ENCODE measurements at places on chromosomes 5 and 9. TPM values are rescaled to one million over a fixed set of nuclear protein-coding genes. Genes with fewer than 3 reads are reported as not detected.
A peak's percentile ranks its signal among the peaks of the same experiment; 100 is the strongest.

- DNase-seq, result no peak
- H3K27me3 ChIP-seq, result no peaks in the 10 kb centered on the region
- H3K4me1 ChIP-seq, result no peaks in the 10 kb centered on the region
Measured at GRCh38 chr9:8880060-8880459, 1080.5 kb upstream of the DMAC1 start.

GRCh38 chr9:137240318-137240840 lies 708 bp upstream of the TUBB4B start:
- H3K27me3 ChIP-seq, result no peaks in the 10 kb centered on the region
- peak overlapping the region; percentile 68 for H3K4me3 ChIP-seq
- H3K36me3 ChIP-seq, result peaks cover 5% of the 10 kb centered on the region
- DNase-seq, result no peak
- peaks cover 22% of the 10 kb centered on the region for H3K4me1 ChIP-seq
- peak overlapping the region; percentile 92 for H3K27ac ChIP-seq

Gene OCLN
- total RNA-seq, result 0.48 TPM

DNA sequence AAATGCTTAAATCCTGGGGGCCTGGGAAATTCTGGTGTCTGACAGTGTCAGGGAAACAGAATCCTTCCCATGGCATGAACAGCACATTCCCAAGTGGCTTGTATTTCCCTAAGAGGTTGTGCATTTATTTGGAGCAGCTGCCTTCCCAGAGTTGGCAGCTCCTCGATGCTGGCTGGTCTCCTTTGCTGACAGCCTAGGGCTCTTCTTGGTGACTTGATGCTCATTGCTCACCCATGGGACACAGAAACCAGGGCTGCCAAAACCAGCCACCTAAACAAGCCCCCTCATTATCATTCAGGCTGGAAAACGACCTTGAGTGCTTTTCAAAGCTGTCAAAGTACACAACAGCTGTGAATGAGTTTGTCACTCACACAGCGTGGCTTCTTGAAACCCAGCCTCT lies 24.2 kb downstream of the ENHO start:
- no peaks in the 10 kb centered on the region for H3K4me1 ChIP-seq
- no peaks in the 10 kb centered on the region for H3K36me3 ChIP-seq

Gene ALDH1A1
- total RNA-seq, result not detected

DNA sequence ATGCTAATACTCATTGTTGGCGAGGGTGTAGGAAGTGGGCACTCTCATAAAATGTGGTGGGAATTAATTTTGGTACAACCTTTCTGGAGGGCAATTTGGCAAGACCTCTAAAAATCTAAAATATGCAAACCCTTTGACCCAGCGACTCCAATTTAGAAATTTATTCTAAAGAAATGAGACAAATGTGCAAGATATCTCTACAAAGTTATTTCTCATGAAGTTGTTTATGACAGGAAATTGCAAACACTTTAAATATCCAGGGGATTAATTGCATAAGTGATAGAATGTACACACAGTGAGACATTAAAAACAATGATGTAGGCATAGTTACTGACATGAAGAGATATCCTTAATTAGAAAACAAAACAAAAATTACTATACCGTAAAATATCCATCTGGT lies 246.3 kb upstream of the MAP3K1 start:
- no peak overlapping the region for H3K4me3 ChIP-seq
- H3K27ac ChIP-seq, result no peak overlapping the region
- no peaks in the 10 kb centered on the region for H3K36me3 ChIP-seq
- H3K27me3 ChIP-seq, result peaks cover 4% of the 10 kb centered on the region
- no peak for DNase-seq
- H3K4me1 ChIP-seq, result no peaks in the 10 kb centered on the region

GRCh38 chr9:78288214-78288892 lies 8.6 kb upstream of the PSAT1 start:
- no peak overlapping the region for H3K27ac ChIP-seq
- no peak for DNase-seq
- H3K4me3 ChIP-seq, result no peak overlapping the region
- no peaks in the 10 kb centered on the region for H3K36me3 ChIP-seq
- peaks cover 3% of the 10 kb centered on the region for H3K4me1 ChIP-seq

- no peak for DNase-seq
- H3K36me3 ChIP-seq, result no peaks in the 10 kb centered on the region
Measured at GRCh38 chr9:97563458-97564135, 62.1 kb downstream of the TMOD1 start.

Gene TNFAIP8
- 131 TPM for total RNA-seq

- no peak for DNase-seq
- no peaks in the 10 kb centered on the region for H3K36me3 ChIP-seq
- no peak overlapping the region for H3K27ac ChIP-seq
Measured at GRCh38 chr5:66875315-66875714, 279.1 kb downstream of the MAST4 start.

DNA sequence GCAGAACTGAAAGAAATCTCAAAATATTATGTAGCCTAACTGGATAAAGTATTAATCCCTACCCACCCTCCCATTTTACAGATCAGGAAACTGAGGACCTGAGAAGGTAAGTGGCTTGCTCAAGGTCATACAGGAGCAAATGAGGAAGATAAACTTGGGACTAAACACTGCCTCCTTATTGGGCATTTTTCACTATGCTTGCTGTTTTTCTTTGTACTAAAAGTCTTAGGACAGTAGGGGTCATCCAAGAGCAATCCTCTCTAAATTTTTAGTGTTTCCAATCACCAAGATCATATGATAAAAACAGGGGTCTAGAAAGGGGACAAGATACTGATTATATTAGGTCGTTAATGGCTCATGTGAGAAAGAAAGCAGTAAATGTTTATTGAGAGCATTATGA lies 80.8 kb downstream of the RORB start:
- H3K4me1 ChIP-seq, result no peaks in the 10 kb centered on the region
- H3K36me3 ChIP-seq, result no peaks in the 10 kb centered on the region
- H3K27ac ChIP-seq, result no peak overlapping the region

GRCh38 chr9:132943651-132944293 lies 644 bp downstream of the TSC1 start:
- no peaks in the 10 kb centered on the region for H3K27me3 ChIP-seq
- no peaks in the 10 kb centered on the region for H3K36me3 ChIP-seq
- peaks cover 20% of the 10 kb centered on the region for H3K4me1 ChIP-seq
- DNase-seq, result no peak
- H3K4me3 ChIP-seq, result peak overlapping the region; percentile 91

DNA sequence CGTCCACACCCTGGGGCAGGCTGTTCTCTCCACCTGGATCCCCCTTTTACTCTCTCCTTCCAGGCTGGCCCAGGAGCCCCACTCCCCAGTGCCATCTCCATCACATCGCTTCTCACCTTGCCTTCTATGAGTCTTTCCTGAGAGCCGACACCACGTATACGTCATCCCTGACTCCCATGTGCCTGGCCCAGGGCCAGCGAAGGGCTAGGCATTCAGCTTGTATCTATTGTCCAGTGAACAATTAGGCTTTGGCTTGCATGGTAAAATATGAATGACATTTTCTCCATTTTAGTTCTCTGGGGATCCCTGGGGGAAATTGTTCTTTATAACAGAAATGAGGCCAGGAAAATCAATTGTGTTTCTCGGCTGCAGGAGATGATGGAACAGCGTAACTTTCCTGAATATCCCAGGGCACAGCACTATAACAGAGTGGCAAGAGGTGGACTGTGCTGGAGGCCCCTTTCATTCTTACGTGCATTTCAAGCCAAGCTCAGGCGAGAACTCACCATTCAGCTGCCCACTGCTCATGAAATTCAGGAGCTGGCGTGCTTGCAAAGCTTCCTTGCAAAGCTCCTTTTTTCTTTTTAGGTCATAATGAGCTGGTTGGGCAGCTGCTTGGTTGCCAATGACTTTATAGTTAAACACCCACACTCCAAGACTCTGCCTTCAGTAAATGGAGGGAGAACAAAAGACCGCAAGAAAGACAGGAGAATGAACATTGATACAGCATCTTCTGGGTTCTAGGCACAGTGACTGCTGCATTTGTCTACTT lies 37.7 kb downstream of the NSG2 start:
- no peak overlapping the region for H3K4me3 ChIP-seq
- H3K36me3 ChIP-seq, result no peaks in the 10 kb centered on the region
- DNase-seq, result no peak
- peaks cover 23% of the 10 kb centered on the region for H3K27me3 ChIP-seq
- no peak overlapping the region for H3K27ac ChIP-seq

Gene FCN2
- not detected for total RNA-seq

DNA sequence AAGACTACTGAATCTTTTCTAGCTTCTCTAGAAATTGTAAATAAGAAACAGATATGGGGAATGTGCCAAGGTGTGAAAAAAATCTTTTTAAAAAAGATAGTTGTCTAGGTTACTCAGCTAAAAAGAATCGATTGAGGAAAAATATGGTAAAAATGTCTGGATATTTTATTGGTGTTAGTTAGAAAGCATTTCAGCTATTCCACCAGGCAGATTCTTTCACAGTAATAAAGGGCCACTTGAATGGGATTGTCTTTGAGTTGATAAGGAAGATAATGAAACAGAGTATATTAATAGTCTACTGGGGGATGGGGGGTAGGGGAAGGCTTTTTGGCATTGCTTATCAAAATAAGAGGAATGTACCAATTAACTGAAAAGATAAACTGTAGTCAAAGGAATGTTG lies 51.9 kb downstream of the SLIT3 start:
- H3K27me3 ChIP-seq, result peaks cover 19% of the 10 kb centered on the region
- no peak overlapping the region for H3K27ac ChIP-seq
- DNase-seq, result no peak
- H3K4me1 ChIP-seq, result no peaks in the 10 kb centered on the region

Gene CCDC152
- 9.6 TPM for total RNA-seq

DNA sequence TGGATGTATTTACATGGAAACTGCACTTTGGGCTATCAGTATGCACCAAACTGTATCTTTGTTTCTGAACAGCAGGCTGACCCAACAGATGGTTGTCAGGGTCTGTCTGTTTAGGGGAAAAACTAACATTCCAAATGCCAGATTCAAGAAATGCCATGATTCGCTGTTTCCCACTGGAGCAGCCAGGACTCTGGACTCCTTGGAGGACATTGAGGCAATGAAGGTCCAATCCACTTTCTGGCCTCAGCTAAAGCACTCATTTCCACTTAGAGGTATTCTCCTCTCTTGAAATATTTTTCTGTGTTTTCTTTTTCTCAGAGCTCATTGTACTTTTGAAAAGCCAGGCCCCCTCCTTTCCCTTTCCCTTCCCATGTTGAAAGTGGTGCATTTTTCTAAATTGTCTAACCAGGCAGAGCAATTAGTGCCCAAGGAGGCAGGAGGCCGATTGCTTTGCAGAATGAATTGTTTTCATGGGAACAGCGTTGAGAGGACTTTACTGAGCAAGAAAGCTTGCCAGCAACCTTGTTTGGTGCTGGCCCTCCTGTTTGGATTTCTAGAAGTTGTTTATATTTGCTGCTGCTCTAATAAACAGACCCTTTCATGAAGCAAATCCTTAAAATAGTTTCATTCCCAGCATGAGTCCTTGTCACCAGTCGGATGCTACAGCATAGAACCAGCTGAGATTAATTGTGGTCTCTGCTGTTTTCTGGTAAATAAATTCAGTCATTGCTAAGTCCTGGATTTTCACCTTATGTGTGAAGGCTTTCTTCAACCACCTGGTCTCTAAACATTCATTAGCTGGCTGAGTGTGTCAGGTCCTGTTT lies 132.8 kb upstream of the TAF11L2 start:
- no peak for DNase-seq
- H3K36me3 ChIP-seq, result peaks cover 6% of the 10 kb centered on the region
- no peak overlapping the region for H3K4me3 ChIP-seq
- H3K27me3 ChIP-seq, result no peaks in the 10 kb centered on the region

- H3K27me3 ChIP-seq, result no peaks in the 10 kb centered on the region
- H3K4me1 ChIP-seq, result peaks cover 9% of the 10 kb centered on the region
- no peak for DNase-seq
- no peak overlapping the region for H3K27ac ChIP-seq
Measured at GRCh38 chr5:95878417-95879323, 56.1 kb upstream of the GLRX start.

- H3K36me3 ChIP-seq, result peaks cover 6% of the 10 kb centered on the region
- DNase-seq, result no peak
- no peak overlapping the region for H3K4me3 ChIP-seq
- no peak overlapping the region for H3K27ac ChIP-seq
Measured at GRCh38 chr5:110304176-110304575, 422.3 kb downstream of the TMEM232 start.

Gene OR13C3
- not detected for total RNA-seq

DNA sequence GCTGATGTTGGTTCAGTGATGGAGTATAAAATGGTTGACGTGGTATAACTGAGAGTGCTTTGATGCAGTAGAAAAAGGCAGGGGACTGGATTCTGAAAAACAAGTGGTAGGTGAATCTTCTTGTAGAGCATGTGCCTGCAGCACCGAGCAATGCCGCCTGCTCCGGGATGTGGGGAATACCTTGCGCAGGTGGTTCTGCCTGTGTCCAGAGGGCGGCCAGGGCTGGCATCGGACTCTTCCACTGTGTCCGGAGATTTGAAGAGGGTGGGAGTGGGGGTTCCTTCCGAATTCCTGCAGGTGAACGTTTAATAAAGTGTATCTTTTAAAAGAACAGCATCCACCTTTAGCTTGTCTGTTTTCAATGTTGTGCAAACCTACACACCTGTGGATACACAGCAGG lies 238.0 kb downstream of the FANCC start:
- H3K4me3 ChIP-seq, result no peak overlapping the region
- H3K36me3 ChIP-seq, result no peaks in the 10 kb centered on the region
- no peaks in the 10 kb centered on the region for H3K27me3 ChIP-seq
- DNase-seq, result no peak

DNA sequence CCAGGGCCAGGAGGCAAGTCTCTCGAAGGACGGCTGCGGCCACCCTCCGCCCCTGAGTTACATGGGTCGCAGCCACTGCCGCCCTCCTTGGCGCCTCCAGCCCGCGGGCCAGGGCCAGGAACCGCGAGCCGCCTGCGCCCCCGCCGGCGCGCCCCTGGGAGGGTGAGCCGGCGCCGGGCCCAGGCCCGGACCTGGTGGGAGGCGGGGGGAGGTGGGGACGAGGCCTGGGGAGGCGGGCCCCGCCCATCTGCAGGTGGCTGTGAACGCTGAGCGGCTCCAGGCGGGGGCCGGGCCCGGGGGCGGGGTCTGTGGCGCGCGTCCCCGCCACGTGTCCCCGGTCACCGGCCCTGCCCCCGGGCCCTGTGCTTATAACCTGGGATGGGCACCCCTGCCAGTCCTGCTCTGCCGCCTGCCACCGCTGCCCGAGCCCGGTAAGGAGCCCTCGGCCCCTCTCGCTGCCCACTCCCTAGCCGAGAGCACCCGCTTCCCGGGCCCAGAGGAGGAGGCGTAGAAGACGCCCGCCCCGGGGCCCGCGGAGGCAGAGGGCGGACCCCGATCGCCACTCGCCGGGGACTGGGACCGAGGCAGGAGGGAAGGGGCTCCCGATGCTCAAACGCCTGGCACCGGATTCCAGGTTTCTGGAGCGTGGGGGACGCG lies at the start of gene ASS1:
Gene ASS1 (plus strand): TSS at position 397 of the 657 bp plus-strand sequence. CDS start 7,268 bp downstream, outside the sequence.
- no peaks in the 10 kb centered on the region for H3K4me1 ChIP-seq
- H3K4me3 ChIP-seq, result peak within 1 kb of the TSS; percentile 50
- H3K27me3 ChIP-seq, result peaks cover 8% of the 10 kb centered on the region
- no peak for DNase-seq

All from natural killer cell treated with Interleukin-12 subunit alpha and Interleukin-12 subunit beta and Interleukin-15 and Interleukin-18, amount 100 ng/mL, for 72 hours (primary cell).